ENCODE measurements at places on chromosomes 16 and 17. TPM values are rescaled to one million over a fixed set of nuclear protein-coding genes. Genes with fewer than 3 reads are reported as not detected.

- H3K4me3 ChIP-seq, result no peak overlapping the region
- H3K4me1 ChIP-seq, result peaks cover 4% of the 10 kb centered on the region
- no peaks in the 10 kb centered on the region for H3K27me3 ChIP-seq
These were observed 16.1 kb upstream of the MTSS2 start for GRCh38 chr16:70701998-70702397.

DNA sequence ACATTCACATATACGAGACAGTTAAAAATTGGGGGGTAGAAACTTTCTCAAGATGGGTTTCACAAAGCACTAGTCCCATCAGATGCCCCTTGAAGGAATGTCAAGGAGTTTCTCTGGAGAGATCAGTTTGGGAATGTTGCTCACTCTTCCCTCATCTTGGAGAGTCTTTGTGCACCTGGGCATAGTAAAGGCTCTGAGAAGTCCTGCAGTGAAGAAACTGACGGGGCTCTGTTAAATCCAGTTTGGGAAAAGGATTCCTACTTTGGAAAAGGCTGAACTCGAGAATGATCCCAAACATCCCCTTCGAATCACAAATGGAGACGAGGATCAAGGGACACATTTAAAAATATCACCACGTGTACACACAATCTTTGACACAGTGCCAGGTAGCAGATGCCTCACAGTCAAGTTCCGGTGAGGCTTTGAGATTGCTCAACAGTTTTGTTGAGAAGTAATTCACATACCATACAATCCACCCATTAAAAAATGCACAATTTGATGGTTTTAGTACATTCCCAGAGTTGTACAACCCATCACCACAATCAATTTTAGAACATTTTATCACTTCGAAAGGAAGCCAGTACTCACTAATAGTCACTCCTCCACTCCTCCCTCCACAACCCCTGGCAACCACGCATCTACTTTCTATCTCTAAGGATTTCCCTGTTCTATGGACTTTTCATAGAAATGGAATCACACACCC, 203.4 kb upstream of the FOXF1 start:
- H3K4me3 ChIP-seq, result no peak overlapping the region
- H3K27ac ChIP-seq, result no peak overlapping the region
- H3K27me3 ChIP-seq, result no peaks in the 10 kb centered on the region
- DNase-seq, result no peak

MATCAP1 gene
- total RNA-seq, result 42.9 TPM

DNA sequence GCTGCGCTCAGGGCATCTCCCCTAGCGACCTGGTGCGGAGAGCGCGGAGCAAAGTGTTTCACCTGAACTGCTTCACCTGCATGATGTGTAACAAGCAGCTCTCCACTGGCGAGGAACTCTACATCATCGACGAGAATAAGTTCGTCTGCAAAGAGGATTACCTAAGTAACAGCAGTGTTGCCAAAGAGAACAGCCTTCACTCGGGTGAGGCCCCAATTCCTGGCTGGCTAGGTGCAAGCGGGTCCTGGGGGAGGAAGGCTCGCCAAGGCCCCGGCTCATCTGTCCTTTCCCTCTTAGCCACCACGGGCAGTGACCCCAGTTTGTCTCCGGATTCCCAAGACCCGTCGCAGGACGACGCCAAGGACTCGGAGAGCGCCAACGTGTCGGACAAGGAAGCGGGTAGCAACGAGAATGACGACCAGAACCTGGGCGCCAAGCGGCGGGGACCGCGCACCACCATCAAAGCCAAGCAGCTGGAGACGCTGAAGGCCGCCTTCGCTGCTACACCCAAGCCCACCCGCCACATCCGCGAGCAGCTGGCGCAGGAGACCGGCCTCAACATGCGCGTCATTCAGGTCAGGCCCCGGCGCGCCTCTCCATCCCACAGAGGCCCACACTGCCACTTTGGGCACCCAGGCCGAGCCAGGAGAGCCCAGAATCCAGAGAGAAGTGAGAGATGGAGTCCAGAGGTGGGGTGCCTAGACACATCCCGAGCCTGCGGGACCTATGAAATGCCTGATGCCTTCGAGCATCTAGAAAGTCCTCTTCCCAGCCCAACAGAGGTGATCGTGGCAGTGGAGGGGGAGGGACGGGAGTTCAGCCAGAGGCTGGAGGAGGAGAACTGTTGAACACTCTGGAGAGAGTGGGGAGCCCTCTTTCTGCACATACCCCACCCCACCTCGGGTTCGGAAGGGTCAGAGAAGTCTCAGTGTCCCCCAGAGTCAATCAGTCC, 3.3 kb downstream of the LHX1 start:
- H3K36me3 ChIP-seq, result no peaks in the 10 kb centered on the region
- no peak overlapping the region for H3K27ac ChIP-seq
- no peak for DNase-seq
- H3K4me1 ChIP-seq, result peaks cover 38% of the 10 kb centered on the region
- H3K4me3 ChIP-seq, result no peak overlapping the region

IL17C gene
- total RNA-seq, result not detected

GRCh38 chr17:14459955-14460354, 159.1 kb downstream of the HS3ST3B1 start:
- H3K27me3 ChIP-seq, result no peaks in the 10 kb centered on the region
- H3K36me3 ChIP-seq, result no peaks in the 10 kb centered on the region
- DNase-seq, result no peak
- no peaks in the 10 kb centered on the region for H3K4me1 ChIP-seq
- no peak overlapping the region for H3K27ac ChIP-seq

ZDHHC1 gene
- total RNA-seq, result 32.8 TPM

DNA sequence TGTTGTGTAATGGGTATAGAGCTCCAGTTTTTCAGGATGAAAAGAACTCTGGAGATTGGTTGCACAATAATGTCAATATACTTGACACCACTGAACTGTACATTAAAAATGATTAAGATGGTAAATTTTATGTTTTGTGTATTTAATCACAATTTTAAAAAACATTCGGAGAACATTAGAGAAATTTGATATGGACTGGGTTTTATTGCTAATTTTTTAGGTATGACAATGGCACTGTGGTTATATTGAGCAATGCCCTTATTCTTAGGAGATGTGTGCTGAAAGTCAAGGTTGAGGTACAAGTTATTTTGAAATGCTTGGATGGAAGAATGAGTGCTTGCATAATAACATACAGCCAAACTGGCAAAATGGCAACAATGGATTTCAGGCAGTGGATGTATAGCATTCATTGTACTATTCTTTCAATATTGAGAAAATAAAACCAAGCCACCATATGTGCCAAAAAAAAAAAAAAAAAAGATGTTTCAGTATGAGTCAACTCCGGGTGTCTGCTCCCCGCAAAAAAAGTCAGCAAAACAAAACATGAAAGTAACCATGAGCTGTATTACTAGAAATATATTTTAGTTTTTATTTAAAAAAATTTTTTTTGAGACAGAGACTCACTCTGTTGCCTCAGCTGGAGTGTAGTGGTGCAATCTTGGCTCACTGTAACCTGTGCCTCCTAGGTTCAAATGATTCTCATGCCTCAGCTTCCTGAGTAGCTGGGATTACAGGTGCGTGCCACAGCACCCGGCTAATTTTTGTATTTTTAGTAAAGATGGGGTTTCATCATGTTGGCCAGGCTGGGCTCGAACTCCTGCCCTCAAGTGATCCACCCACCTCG, 19.8 kb downstream of the HOXB1 start:
- no peak overlapping the region for H3K27ac ChIP-seq
- peaks cover 45% of the 10 kb centered on the region for H3K27me3 ChIP-seq
- no peaks in the 10 kb centered on the region for H3K4me1 ChIP-seq
- H3K4me3 ChIP-seq, result no peak overlapping the region

DNA sequence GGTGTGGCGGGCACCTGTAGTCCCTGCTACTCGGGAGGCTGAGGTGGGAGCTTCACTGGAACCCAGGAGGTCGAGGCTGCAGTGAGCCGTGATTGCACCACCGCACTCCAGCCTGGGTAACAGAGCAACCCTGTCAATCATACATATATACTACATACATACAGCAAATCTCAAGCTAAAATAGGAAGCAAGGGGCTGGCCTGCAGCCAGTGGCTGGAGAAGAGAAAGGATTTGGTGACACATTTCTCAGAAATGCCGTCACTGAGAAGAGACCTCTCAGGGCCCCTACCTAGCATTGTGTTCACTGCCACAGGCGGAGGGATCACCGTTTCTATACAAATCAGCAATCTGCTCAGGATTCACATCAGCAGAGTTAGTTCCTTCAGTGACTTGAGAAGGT, 16.9 kb downstream of the NARF start:
- H3K4me3 ChIP-seq, result no peak overlapping the region
- no peaks in the 10 kb centered on the region for H3K4me1 ChIP-seq
- H3K36me3 ChIP-seq, result peaks cover 97% of the 10 kb centered on the region
- no peak for DNase-seq
- H3K27me3 ChIP-seq, result no peaks in the 10 kb centered on the region

KCNJ2 gene
- 2.7 TPM for total RNA-seq

SLC13A2 gene
- not detected for total RNA-seq

DNA sequence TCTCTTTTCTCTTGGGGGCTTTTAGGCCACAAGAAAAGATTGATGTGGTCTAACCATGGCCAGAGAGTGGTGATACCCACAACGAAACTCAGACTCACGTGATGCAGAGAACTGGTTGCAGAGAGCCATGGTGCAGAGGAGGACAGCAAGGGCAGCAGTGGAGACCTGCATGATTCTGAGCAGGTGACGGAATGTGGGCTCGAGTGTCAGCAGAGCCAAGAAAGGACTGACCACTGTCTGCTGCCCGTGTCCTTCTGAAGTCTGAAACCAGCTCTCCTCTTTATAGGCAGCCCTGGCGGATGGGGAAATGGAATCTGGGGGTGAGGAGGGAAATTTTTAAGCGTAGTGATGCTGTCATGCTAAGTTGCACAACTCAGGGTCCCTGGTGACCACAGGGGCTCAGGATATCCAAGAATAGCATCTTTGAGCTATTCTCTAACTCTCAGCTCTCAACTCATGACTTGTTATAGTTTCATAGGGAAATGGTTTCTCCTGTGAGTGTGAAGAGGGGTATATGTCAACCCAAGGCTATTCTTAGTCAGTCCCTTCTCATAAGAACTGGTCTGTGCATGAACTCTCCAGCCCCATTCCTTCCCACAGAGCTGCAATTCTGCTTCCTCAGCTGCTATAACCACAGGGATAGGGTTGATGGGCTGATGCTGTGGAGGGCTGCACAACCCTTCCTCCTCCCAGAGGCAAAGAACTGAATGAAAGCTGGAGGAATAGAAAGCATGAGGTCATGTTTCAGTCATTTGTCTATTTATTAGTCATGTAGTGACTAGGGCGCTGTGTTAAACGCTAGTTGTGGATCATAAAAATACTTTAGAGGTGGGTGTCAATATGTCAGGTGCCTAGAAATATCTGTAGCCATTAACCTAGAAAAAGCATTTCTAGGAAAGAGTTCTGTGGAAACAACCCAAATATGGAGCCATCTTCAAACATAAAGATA, at the start of gene CCL3:
TSS of gene CCL3 (minus strand) at position 256 of the 949 bp plus-strand sequence. CDS start at position 171, 85 bp downstream.
- no peaks in the 10 kb centered on the region for H3K4me1 ChIP-seq
- no peaks in the 10 kb centered on the region for H3K36me3 ChIP-seq
- no peak within 1 kb of the TSS for H3K27ac ChIP-seq
- no peak within 1 kb of the TSS for H3K4me3 ChIP-seq

CCL2 gene
- 39.8 TPM for total RNA-seq

DNA sequence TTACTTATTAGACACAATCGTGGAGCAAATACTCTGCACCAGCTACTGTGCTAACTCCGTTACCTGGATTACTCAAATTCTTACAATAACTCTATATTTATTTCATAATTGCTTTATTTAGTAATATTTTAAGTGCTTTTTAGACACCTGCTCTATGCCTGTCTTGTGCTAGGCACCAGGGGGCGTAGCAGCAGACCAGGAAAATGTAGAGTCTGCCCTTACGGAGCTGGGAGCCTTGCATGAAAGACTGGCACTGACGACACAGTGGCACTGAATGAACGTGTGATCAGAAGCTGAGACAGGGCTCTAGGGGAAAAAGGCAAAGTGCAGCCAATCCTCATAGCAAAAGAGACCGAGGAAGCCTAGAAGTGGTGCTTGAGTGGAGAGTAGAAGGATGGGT, 486.5 kb downstream of the CDH13 start:
- no peak overlapping the region for H3K27ac ChIP-seq
- no peaks in the 10 kb centered on the region for H3K27me3 ChIP-seq
- H3K4me3 ChIP-seq, result no peak overlapping the region
- H3K36me3 ChIP-seq, result no peaks in the 10 kb centered on the region
- no peak for DNase-seq

DNA sequence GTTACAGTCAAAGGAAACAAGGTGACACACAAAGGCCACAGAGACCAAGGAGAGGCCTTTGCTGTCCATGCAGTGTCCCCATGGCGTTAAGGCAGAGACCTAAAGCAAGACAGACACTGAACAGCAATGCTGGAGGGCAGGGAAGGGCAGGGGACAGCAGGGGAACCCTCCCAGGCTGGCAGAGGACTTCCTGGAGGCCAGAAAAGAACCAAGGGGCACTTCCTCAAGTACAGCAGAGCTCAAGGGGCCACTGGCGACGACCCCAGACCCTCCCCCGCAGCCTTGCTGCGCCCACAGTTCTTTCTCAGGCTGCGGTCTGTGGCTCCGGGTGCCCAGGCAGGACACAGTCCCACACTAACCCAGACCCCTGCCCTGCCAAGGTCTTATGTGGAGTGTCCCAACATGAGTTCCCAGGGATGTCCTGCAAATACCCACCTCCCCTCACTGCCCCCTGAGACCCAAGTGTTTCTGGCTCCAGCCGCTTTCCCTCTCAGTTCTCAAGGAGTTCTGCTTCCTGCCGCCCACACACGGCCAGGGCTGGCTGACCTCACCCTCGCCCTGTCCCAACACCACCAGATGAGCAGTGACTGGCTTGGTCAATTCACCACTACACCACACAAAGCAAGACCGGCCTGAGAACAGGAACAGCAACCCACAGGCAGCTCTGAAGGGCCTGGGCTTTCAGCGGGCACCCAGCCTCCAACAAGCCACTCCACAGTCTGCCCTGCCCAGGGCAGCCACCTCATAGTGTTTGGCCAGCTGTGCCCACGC, 4.2 kb downstream of the CLCN7 start:
- no peak for DNase-seq
- H3K4me3 ChIP-seq, result no peak overlapping the region
- H3K27ac ChIP-seq, result no peak overlapping the region
- H3K4me1 ChIP-seq, result peaks cover 51% of the 10 kb centered on the region
- H3K27me3 ChIP-seq, result no peaks in the 10 kb centered on the region

GRCh38 chr17:35521150-35521549, 16.3 kb downstream of the SLFN12L start:
- no peak for DNase-seq
- H3K4me1 ChIP-seq, result no peaks in the 10 kb centered on the region
- H3K4me3 ChIP-seq, result no peak overlapping the region
- no peaks in the 10 kb centered on the region for H3K36me3 ChIP-seq
- H3K27me3 ChIP-seq, result no peaks in the 10 kb centered on the region

DNA sequence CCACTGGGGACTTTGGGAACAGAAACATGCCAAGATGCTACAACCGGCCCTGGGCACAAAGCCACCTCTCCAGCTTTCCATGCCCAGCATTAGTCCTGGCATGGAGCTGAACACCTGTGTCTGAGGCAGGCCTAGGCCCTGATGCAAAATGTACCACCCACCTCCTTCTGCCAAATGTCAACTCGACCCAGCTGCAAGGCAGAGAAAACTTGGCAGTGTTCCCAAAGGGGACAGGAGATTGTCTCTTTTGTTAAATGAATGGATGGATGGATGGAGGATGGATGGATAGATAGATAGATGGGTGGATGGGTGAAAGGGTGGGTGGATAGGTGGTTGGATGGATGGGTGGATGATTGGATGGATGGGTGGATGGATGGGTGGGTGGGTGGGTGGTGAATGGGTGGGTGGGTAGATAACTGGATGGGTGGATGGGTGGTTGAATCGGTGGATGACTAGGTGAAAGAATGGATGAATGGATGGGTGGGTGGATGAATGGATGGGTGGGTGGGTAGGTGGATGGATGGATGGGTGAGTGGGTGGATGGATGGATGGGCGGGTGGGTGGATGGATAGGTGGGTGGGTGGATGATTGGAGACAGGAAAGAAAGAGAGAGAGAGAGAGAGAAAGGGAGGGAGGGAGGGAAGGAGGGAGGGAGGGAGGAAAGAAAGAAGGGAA, 73.4 kb upstream of the TNRC6C start:
- no peak for DNase-seq
- no peaks in the 10 kb centered on the region for H3K36me3 ChIP-seq
- no peak overlapping the region for H3K4me3 ChIP-seq

MT1M gene
- total RNA-seq, result 38.5 TPM

SLFN14 gene
- not detected for total RNA-seq
